ENCODE measurements at places on chromosomes 12 and 14. TPM values are rescaled to one million over a fixed set of nuclear protein-coding genes. Genes with fewer than 3 reads are reported as not detected.

DNA sequence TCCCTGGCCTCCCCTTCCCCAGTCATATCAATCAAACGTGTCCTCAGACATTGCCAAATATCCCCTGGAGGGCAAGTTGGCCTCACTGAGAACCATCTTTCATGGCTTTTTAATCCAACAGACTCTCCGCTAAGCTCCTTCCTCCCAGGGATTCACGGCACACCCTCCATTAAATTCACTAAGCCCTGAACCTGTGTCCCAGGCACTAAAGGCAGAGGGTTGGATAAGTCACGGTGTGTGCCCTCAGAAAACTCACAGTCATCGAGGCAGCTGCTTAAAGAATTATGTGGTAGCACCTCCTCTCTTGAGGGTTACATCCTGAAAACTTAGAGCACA lies 167.1 kb downstream of the PIWIL1 start:
- DNase-seq, result no peak

- DNase-seq, result no peak
These were observed 34.4 kb downstream of the TESPA1 start for GRCh38 chr12:54950071-54950727.

GRCh38 chr14:82776958-82777357 lies 1243.3 kb upstream of the SEL1L start:
- DNase-seq, result no peak

DNA sequence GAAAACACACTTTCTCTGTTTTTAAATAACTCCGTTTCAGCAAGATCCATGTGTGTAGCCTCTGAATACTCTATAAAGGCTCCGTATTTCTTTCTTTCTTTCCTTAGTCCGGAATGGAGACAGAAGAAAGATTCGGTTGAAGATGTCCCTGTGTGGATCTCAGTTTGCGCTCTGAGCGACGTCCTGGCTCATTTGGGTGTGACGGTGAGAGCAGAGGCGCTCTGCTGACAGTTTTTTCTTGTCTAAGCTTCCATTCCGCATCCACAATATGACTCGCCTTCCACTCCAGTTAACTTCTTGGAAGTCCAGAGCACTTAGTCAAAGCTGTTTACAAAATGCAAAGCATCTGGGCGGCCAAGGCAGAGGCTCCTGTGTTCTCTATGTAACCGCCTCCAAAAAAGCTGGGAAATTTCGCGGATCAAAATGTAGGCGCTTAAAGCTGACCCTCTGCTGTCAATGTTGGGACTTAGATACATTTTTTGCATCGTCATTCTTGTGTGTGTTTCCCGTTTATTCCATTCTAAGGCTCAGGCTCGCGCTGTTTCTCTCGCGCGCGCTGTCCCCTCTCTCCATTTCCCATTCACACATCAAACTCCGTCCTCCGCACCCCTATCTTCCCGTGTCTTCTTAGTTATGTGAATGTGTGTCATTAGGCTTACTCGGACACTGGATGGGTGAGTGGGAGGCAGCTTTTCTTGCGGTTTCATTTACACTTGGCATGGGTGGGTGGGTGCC lies 880 bp upstream of the FLRT2 start:
- DNase-seq, result no peak

DNA sequence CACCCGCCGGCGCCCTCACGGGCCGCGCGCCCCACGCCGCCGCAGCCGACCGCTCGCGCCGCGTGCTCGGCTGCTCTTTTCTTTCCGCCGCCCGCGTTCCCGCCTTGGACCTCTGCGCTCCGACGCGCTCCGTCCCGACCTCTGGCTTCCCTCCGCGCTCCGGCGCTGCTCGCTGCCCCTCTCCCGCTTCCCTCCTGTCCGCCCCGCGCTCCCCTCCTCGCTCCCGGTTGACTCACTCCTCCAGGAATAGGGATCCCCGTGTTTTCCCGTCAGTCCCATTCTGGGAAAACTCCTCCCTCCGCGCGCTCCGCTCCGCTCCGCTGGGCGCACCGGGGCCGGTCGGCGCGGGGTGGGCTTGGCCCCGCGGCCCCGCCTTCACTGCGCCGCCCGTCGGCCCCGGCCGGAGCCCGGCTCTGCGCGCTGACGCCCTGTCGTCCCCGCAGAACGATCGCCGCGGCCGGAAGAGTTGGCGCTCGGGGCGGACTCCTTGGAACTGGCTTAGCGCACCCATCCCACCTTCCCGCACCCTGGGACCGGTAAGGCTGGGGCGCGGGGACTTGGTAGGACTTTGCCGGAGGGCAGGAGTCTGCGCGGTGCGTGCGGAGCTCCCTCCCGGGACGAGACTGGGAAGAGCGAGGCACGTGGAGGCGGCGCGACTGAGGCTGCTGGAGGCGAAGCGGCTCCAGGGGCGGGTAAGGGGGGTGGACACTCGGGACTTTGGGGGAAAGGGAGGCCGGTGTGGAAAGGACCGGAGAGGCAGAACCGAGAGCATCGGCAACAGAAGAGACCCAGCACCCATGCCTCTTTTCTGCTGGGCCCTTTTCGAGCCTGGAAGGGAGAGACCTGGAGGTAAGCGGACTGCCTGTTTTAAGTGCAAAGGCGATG lies 550 bp downstream of the TEAD4 start:
- DNase-seq, result no peak

GZMH gene
- total RNA-seq, result not detected

GRCh38 chr12:60345442-60345841 lies 749.6 kb downstream of the SLC16A7 start:
- DNase-seq, result no peak

DNA sequence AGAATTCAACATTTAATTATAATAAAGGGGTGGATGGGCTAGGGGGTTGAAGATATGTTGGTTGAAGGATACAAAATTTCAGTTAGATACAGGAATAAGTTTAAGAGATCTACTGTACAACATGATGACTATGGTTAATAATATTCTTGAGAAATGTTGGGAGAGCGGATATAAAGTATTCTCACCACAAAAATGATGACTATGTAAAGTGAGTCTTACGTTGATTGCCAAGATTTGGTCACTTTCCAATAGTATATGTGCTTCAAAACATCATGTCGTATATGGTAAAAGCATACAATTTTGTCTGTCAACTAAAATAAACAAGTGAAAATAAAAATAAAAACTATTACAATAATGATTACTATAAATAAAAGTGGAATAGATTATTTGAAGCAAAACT lies 802.0 kb downstream of the C12orf50 start:
- no peak for DNase-seq

GRCh38 chr14:72558721-72559120 lies 335.2 kb downstream of the DPF3 start:
- no peak for DNase-seq

DNA sequence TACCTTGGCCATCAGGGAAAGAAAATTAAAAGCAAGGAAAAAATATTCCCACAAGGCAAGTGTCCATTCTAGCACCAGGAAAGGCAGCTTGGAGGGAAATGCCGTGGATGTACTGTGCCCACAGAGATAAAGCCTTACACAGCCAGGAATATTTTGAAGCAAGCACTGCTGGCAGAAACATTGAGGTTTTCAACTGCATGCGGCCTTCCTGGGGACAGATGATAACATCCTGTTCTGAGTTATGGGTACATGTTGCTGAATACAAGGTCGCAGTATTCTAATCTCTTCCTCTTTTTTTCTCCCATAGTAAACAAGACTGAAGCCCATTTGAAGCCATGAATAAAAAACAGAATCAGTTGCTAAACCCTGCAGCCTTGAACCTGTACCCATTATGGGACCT lies 197.1 kb downstream of the BTG1 start:
- no peak for DNase-seq

DNA sequence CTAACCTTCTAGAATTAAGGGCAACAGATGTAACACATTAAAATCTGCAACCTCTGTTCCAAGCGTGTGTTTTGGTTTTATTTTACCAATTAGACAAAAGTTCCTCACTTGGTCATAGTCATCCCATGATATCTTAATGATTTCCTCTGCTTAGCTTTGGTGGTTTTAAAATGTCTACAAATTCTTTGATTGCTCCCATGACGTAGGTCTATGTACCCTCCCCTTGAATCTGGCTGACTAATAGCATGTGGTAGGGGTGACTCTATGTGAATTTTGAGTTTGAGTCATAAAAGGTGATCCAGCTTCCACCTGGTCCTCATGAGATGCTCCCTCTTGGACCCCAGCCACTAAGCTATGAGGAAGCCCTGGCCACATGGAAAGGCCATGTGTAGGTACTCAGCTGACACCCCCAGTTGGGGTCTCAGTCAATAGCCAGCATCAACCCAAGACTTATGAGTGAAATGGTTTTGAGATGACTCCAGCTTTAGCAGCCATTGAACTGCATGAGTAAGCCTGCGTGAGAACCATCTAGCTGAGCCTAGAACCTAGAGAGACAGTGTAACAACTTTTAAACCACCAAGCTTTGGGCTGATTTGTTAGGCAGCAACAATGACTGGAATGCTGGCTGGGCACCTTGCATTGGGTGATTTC lies 247.1 kb downstream of the MSRB3 start:
- no peak for DNase-seq

CEP170B gene
- 38.3 TPM for total RNA-seq

DNA sequence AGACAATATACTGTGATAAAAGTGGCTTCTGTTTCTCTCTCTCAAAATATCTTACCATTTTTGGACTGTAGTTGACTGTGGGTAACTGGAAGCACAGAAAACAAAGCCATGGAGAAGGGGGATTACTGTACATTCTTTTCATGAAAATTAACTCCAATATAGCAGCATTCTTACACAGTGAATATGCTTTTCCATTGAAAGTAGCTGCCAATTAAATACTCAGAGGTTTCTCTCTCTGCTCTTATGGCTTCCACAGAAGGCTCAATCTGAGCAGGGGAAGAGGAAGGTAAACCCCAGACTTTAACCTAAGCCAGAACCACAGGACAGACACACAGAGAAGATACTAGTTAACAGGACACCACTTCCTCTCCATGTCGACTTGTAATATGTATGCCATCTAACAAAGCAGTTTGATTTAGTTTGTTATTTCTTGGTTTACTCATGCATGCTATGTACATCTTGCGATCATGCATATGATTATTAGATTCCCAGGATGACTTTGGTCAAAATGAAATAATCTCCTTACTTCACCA lies 150.2 kb downstream of the SSPN start:
- no peak for DNase-seq

- no peak for DNase-seq
These were observed 27.8 kb downstream of the SLC25A47 start for GRCh38 chr14:100350986-100351385.

GRCh38 chr12:106648736-106649135 lies 65.9 kb downstream of the RFX4 start:
- DNase-seq, result no peak

GPATCH2L gene
- total RNA-seq, result 49.3 TPM

DNA sequence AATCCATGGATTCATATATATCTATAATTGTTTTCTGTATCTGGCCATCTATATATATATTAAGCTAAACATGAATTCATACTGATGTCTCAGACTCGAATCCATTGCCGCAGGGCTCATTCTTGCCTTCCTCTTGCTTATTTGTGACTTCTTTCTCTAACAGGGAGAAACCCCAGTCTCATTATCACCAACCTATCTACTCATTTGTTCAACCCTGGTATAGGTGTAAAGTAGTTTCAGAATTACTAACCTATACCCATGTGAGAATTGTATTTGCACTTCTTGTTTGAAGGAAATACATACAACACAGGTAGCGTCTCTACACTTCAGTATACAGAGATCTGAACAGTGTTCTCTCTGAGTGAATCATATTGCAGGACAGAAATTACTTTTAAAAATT lies 77.7 kb downstream of the PTPN11 start:
- no peak for DNase-seq

ACOT6 gene
- total RNA-seq, result not detected

- DNase-seq, result peak; percentile 60
These were observed 60.4 kb downstream of the SLC15A4 start for GRCh38 chr12:128763395-128763794.

DNA sequence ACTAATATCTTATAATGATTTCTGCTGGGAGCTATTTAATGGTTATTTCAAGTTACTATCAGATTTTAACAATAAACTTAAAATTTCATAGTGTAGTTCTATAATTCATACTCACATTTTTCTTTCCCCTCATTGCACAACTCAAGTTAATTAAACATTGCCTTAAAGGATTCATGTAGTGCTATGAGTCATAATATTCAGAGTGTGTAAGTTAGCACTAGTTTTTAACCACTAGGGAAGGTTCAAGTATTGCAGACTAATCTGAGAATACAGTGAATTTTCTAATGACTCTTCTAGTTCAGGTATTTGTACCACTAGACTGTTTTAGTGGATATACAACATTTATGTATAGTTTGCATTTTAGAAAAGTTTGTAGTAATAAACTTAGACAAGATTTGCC lies 49.9 kb downstream of the FOXA1 start:
- DNase-seq, result no peak

WSCD2 gene
- total RNA-seq, result 0.42 TPM

ERC1 gene
- 81.1 TPM for total RNA-seq

GRCh38 chr14:76727384-76727783 lies 33.9 kb upstream of the VASH1 start:
- no peak for DNase-seq

GRCh38 chr14:97640031-97640430 lies 842.8 kb downstream of the VRK1 start:
- no peak for DNase-seq

SLC6A12 gene
- 3.4 TPM for total RNA-seq

TEP1 gene
- total RNA-seq, result 37.1 TPM

P2RX7 gene
- total RNA-seq, result 4.7 TPM

DNA sequence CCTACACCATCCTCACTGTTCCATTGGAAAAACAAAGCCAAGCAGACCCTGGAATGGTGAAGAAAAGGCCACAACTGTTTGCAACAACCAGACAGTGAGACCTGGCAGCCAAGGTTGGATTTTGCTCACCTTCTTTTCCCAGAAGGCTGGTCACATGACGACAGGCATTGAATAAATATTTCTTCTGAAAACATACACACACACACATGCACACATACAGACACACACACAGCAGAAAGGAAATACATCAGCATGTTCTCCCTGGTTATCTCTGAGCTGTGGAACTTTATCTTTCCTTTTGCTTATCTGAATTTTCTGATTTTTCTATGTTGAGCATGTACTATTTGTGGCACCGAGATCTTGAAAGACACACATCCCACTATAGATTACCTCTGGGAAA lies 38.0 kb upstream of the CCDC60 start:
- DNase-seq, result no peak

Data from mesenteric fat pad (tissue), 1 donor.